ENCODE measurements at places on chromosomes 7 and 10. TPM values are rescaled to one million over a fixed set of nuclear protein-coding genes. Genes with fewer than 3 reads are reported as not detected.

INHBA gene
- 0.78 TPM for total RNA-seq

MGAM2 gene
- not detected for total RNA-seq

ARHGEF5 gene
- total RNA-seq, result 1.6 TPM

SLC13A1 gene
- total RNA-seq, result not detected

LFNG gene
- total RNA-seq, result 12.7 TPM

MMRN2 gene
- total RNA-seq, result 0.91 TPM

CRPPA gene
- 0.34 TPM for total RNA-seq

ZNF394 gene
- total RNA-seq, result 19.0 TPM

SPDYE18 gene
- 0.23 TPM for total RNA-seq

EVX1 gene
- total RNA-seq, result not detected

MBL2 gene
- not detected for total RNA-seq

AOC1 gene
- not detected for total RNA-seq

LIPJ gene
- not detected for total RNA-seq

NME8 gene
- not detected for total RNA-seq

TFPI2 gene
- total RNA-seq, result 271 TPM
